Jurkat, Clone E6-1 (cell line): ENCODE measurements at places on chromosomes 2 and 18.

DNA sequence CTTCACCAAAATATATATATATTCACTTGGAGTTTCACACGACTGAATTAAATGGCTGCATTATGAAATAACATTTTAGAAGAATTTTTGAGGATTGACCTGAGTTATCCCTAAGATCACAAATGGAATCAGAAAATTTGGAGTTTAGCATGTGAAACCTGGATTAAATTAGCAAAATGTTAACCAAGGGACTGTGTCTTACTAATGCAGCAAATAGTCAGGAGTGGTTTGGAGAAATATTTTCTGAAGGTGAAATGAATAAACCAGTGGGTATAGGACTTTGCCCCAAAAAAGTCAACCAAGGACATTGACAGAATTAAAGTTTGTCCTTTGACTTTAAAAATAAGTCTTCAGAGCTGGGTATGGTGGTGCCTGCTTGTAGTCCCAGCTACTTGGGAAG lies 111.2 kb downstream of the PRPF40A start:
- no peak for DNase-seq

DNA sequence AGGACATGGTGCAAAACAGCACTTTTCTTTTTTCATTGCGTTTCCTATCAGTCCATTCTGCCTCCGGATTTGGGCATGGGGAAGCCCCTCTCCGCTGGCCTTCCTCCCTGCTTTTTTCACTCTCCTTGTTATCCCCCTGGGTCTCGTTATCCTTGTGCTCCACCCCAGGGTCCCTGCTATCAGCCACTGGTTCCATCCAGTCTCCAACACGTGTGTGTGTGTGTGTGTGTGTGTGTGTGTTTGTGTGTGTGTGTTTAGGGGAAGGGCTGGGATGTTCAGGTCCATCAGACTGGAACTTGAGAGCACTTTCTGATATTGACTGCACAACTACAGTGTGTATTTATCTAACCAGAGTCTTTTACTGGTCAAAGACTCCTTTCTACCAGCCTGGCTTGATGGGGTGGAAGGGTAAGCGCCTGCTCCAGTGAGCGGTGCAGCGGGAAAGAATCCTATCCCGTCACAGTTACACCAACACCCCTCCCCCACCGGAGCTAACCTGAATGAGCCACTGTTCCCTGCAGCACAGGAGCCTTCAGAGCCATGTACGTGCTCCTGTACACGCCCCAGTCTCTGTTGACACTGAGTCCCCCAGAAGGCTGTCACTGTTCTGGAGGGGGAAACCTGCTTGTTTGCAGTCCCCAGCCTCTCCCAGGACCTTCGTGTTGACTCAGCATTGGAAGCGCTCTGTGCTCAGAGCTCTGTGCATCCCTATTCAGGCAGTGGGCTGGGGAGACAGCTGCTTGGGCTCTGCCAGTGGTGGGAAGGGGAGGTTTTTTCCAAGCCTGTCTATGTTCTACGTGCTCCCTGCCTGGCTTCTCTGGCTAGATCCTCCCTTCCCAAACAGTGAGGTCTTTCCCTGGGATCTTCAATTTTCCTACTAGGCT lies 4.6 kb downstream of the INHA start:
- no peak for DNase-seq

DNA sequence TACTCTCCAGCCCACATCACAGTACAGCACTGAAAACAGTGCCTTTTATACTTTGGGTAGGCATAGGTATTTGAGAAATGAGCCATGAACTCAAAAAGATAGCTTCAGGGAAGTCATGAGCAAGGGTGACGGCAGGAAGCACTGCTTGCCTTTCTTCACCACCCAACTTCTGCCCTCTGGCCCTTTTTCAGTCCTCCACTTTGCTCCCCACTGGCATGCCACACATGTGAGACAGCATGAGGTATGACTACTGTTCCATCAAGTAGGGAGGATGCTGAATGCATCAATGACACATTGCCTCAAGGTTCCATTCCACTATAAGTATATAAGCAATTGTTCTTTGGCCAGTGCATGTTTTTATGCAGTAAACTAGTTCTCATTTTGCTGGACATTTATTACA lies 373.0 kb downstream of the NRXN1 start:
- no peak for DNase-seq

DNA sequence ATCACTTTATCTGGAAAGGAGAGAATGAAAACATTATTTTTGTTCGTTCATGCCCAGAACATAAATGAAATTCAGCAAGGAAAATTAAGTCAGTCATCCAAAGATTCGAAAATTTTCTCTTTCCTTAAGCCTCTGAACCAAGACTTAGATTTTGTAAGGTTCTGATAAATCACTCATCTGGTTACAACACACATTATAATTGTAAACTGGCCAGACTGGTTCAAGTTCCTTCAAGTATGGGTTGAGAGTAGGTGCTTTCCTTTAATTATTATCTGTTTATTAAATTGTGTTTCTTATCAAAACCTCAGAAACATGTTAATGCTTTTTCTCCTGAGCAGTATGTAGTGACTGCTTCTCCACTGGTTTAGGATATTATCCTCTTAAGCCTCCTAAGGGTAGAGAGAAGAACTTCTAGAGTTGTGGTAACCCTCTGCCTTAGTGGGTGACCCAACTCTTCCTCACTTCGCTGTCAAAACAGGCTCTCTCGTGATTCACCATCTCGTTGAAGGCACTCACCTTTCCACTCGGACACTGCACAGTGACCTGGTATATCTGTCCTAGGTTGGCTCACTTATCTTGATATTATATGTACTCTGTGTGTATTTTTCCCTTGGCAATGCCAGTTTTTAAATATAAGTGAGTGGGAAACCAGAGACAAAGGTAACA lies 325.9 kb downstream of the PAX3 start:
- DNase-seq: no peak

GRCh38 chr2:127115471-127116199 lies 8.7 kb upstream of the BIN1 start:
- no peak for DNase-seq

DNA sequence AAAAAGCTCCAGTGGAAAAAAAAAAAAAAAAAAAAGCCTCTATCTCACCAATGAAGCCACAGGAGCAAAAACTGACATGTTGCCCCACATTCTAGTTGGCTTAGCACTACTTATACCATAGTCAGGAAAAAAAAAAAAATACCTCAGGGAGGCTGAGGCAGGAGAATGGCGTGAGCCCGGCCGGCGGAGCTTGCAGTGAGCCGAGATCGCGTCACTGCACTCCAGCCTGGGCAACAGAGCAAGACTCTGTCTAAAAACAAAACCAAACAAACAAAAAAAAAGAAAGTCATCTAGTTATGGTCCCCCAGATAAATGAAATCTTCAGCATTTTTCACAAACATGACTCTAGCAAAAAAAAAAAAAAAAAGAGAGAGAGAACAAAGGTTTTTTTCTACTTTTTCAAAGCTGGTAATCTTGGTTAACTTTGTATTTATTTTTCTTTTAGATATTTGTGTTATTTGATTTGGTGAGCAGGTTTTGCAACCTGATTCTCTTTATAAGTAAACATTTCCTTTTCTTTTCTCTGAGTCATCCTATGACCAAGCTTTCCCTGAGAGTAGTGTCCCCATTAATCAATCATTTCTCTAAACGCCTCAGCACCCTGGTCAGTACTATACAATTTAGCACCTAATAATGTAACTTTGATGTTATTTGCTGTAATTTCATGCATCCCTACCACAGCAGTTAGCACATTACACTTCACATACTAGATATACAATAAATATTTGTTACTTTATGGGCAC lies 273.7 kb upstream of the PIK3C3 start:
- DNase-seq: no peak

DNA sequence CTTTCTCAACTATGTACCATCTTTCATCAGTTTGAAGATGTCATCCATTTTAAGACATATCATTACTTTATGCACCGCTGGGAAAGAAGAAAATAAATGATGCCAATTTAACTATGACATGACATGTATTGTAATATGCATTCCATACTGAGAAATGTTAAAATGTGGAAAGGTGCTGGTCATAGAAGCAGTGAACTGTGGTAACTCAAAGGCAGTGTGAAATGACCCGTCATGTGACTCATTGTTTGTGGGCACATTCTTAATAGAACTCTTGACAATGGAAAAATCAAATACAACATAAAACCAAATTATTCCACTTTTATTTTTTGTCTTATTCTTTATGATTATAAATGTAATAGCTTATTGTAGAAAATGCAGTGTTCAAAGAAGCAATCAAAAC lies 455.0 kb upstream of the ST6GAL2 start:
- no peak for DNase-seq

DNA sequence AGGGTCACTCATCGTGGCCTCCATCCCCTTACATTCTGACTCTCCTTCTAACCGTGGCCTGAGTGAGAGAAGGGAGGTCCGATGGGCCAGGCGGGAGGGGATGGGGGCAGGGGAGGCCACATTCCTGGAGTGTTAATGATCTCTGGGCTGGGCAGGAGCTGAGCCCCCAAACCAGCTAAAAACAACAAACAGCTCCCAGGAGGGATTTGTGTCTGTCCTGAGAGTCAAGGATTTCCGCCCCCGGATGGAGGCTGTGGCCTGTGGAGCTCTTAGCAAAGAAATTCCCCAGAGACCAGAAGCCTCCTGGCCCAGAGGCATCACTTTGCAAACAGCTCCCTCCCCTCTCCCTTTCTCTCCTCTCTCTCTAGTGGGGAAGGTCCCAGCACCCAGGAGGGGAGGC lies 23.5 kb downstream of the EMX1 start:
- DNase-seq: no peak

DNA sequence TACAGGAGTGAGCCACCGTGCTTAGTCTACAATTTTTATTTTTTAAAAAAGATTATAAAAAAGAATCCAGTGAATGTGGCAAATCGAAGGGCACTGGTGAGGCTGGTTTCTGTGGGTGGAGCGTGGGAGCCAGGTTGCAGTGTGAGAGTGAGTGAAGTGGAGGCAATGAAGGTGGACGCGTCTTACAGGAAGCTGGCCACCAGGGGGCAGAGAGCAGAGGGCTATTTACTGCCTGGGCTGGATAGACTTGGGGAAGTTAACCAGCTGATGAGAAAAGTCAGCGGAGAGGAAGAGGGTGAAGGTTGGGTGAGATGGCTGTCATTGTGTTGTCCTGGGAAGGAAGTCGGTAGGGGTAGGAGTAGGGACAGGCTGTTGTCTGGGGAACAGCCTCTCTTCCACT lies 6.8 kb downstream of the SCTR start:
- DNase-seq: peak; percentile 32

DNA sequence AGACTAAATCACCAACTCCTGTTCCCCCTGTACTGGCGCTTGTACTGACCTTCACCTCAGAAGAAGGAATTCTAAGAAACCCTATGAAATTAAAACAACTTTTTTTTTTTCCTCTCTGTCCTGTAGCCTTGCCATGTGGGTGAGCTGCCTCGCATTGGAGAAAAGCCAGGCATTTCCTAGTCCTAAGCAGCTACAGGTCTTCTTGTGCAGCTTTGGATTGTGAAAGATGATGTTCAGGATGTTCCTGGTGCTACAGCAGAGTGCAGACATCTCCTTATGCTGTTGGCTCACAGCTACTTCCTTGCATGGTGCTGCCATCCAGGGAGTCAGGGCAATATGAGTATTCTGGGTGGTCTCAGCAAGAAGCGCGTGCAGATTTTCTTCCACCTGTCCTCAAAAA lies 11.9 kb downstream of the PIK3C3 start:
- no peak for DNase-seq

- DNase-seq: no peak
These were observed 124.0 kb downstream of the BCL2 start for GRCh38 chr18:63195326-63196159.

- no peak for DNase-seq
These were observed 11.1 kb downstream of the HS6ST1 start for GRCh38 chr2:128307595-128307994.

DNA sequence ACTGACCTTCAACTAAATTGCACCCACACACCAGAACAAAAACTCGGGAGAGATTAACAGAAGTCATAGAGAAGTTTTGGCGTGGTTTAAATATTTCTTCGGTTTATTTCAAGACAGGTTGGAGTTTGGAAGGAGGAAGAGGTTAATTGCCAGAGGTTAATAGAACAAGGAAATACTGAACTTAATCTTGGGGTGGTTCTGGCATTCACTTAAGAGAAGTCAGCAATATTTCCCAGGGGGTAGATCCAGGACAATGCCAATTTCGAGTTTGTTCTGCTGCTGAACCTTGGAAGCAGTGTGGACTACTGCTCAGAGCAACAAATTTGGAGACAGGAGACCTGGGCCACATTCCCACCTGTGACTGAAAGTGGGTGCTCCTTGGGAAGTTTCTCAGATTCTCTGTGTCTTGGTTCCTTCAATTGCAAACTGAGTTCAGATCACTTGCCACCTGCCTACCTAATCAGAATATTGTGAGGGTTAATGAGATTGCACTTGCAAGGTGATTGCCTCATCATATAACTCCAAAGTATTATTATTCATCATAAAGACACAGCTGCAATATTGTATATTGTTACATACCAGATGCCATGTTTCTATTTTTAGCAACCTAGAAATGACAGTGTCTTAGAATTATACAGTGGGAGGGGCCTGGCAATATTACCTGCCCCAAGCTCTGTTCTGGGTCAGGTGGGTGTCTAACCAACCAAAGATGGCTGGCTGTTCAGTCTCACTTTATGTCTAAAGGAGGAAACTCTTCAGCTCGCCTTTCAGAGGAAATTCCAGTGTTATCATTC lies 217.4 kb downstream of the CDCA7 start:
- DNase-seq: no peak

GRCh38 chr18:36303211-36303844 lies 5.8 kb downstream of the FHOD3 start:
- DNase-seq: no peak

DNA sequence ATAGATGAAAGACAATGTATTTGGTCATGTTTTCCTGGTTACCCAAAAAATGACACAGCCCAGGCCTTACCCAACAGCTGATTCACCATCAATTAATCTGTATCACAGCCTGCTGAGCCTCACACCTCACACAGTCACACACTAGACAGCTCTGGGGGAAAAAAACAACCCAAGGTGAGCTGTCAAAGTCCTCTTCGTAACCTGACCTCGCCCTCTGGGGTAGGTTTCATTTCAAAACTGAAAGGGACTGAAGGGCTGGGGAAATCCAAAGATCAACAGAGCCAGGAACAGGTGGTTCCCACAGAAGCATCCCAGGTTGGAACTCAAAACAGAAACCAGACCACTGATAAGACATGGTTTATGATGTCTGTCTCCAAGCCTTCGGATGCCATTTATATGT lies 18.2 kb upstream of the PCBP1 start:
- no peak for DNase-seq

DNA sequence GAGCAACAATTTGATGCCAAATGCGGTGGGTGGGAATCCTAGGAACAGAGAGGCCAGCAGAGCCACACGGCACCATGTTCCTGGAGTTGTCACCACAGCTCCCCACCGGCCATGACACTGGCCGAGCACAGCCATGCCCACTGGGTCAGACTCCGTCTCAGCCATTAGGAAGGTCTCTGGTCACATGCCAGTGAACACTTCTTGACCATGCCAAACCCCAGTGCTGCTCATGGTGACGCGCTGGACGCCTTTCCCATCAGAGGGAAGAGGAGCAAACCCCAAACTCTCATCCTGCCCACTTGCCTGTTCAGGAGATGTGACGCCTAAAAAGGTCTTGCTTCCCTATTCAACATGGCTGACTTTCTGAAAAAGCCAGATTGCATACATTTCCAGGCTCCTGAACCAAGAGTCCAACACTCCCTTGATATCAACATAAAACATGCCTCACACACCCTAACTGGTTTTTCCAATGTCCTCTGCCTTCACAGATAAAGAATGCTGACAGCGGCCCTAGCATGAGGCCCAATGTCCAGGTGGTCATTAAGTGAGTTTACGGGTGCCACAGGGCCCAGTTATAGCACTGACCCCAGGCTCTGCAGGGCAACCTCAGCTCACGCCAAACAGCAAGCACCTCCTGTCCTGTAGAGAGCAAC lies 31.9 kb downstream of the TFCP2L1 start:
- DNase-seq: no peak
